Cardiac fibroblast (primary cell): ENCODE measurements at places on chromosomes 13 and 19.

- DNase-seq, result no peak
These were observed 900 bp downstream of the PPP1R13L start for GRCh38 chr19:45403781-45404556.

GRCh38 chr19:14073925-14074838, 1.6 kb downstream of the MISP3 start:
- DNase-seq, result no peak

GRCh38 chr19:15866636-15867035, 31.2 kb downstream of the CYP4F2 start:
- DNase-seq, result no peak

GRCh38 chr19:355134-355533, 10.5 kb upstream of the MIER2 start:
- DNase-seq, result no peak

DNA sequence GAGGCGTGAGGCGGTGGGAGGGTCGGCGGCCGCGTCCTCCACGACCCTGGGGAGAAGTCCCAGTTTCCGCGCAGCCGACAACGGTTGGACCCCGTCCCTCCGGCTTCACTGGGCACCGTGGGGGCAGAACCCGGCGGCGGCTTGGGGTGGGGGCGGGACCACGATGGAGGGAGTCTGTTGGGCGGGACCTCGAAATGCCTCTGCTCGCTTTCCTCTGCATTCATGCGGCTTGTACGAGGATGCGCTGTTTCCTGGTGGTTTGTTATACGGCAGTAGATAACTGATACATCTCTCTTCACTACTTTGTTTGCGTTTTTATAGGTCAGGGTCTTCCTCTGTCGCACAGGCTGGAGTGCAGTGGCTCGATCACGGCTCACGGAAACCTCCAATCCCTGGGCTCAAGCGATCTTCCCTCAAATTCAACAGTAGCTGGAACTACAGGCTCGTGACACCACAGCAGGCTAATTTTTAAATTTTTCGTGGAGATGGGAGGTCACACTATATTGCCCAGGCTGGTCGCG, 24.6 kb upstream of the ZNF846 start:
- peak; percentile 64 for DNase-seq

DNA sequence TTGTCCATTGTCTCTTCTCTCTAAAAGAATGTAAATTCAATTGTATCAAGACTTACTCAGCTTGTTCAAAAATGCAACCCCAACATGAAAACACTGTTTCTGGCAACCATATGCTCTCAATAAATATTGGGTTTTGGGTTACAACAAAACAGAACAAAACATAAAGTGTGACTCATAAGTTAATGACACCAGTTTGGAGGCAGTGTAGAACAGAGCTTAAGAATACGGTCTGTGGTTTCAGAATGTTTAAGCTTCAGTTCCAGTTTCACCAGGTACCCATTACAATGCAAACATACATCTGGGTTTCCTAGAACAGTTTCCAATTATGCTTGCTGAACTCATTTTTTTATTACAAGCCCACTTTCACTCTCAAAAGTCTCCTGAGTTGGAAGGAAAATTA, 285.8 kb upstream of the PCDH9 start:
- peak; percentile 59 for DNase-seq

DNA sequence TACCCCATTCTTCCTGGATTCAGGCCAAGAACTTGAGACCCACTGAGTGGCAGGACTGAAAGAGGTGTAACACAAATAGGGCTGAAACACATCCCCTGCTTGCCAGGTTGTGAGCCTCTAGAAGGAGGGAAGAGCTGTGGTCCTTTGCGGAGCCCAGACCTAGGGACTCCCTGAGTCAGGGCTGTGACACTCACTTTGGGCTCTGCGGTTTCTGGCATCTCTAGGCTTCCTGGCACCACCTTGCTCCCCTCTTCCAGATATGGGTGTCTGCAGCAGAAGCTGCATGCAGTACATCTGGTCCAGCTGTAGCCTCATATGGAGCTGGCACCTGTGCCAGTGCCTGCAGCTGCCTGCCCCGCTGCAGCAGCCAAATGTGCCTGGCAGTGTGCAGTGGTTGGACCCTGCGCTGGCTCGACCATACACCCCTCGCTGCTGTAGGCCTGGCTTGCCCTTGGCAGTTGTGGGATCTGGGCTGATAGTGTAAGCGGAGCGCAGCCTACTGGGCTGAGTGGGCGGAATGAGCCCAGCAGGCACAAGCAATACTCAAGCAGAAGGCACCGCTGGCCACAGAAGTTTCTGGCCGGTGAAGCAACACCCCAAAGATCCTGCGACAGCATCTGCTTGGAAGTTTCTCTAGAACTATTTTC, 290.4 kb downstream of the SLITRK6 start:
- DNase-seq, result peak; percentile 10

- DNase-seq, result peak; percentile 10
These were observed 54.4 kb upstream of the ZNF835 start for GRCh38 chr19:56725829-56726424.

DNA sequence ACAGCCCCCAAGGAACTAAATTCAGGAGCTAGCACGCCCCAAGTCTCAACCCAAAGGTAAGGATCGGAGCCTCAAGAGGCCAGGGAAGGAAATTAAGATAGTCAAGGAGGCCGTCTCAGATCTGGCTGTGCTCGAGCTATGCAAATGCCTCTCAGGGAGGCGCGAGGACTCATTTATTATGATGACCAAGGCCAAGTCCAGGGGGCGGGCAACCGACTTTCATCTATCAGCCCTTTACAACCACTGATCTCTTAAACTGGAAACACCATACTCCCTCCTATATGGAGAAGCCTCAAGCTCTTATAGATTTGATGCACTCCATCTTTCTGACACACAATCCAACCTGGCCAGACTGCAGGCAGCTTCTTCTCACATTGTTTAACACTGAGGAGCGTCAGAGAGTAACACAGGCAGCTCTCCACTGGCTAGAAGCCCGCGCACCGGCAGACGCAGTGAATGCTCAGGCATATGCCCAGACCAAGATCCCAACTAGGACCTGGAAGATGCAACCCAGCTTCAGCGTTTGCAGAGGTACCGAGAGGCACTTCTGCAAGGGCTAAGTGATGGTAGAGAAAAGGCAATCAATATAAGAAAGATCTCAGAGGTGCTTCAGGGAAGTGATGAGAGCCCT, 9.6 kb upstream of the SLC15A1 start:
- DNase-seq, result no peak

- DNase-seq, result no peak
These were observed 31.5 kb upstream of the MAP3K10 start for GRCh38 chr19:40159744-40160143.

DNA sequence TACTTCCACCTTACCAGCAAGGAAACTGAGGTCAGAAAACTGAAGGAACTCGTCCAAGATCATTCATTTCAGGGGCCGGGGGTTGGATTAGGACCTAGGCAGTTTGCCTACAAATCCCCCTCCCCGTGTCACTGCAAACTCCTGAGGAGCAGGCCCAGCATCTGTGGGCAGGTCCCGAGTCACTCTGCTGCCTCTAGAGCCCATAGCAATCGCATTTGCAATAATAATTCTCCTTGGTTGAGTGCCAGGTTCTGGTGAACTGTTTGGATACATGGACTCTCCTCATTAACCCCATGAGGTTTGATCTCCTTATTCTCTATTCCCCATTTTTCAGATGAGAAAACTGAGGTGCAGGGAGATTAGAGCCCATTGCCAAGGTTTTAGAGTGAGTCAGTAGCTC, 903 bp downstream of the PIN1 start:
- peak; percentile 36 for DNase-seq

- peak; percentile 46 for DNase-seq
These were observed 17.8 kb upstream of the EMC10 start for GRCh38 chr19:50458396-50459066.
